Kidney (tissue), 22 donors: ENCODE measurements at places on chromosomes 6 and 20. TPM values are rescaled to one million over a fixed set of nuclear protein-coding genes. Genes with fewer than 3 reads are reported as not detected.

RIMS4 gene
- total RNA-seq = 0.13 TPM

- DNase-seq = no peak
- H3K27me3 ChIP-seq = no peaks in the 10 kb centered on the region
- no peaks in the 10 kb centered on the region for H3K36me3 ChIP-seq
These were observed 113.6 kb upstream of the ZFP64 start for GRCh38 chr20:52305024-52305645.

DNA sequence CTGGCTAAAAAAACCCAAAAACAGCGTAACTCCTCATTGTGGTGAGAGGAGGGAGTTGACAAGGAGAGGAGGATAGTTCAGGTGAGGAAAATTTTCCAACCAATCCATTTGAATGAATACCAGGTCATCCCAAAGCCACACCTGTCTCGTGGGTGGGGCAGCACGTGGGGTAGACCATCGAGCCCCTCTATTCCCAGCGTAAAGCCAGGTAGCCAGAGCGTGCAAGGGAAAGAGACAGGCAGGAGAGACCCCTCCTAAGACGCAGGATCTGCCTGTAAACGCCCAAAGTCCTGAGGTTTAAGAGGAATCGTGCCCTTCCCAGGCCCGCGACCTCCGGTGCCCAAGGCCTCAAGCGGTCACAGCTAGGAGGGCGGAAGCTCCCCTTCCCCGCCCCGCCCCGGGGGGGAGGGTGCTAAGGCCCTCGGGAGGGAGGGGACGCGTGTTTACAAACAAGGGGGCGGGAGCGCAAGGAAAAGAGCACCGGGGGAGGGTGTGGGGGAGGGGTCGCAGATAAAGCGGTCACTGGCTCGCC lies 712 bp downstream of the RXRB start:
- no peak for DNase-seq
- H3K27ac ChIP-seq = peak overlapping the region; percentile 99
- no peaks in the 10 kb centered on the region for H3K27me3 ChIP-seq
- H3K36me3 ChIP-seq = peaks cover 31% of the 10 kb centered on the region

HCRTR2 gene
- not detected for total RNA-seq

MOXD1 gene
- total RNA-seq = 35.9 TPM

DNA sequence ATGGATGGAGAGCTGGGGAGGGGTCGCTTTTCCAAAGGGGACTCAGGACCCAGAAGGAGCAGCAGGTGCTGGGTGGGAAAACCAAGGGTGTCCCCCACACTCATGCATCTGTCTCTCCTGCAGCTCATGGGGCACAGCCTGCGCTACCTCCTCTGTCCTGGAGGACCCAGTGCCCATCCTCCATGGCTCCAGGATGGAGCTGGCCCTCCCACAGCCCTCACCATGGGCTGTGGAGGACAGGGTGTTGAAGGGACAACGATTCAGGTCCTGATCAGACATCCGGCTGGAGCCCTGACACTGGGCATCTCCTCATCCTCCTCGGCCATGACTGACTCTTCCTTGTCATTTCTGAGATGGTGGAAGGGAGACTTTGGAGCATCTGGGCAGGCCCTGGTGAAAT lies 97.9 kb upstream of the SULF2 start:
- H3K27ac ChIP-seq = no peak overlapping the region
- no peaks in the 10 kb centered on the region for H3K4me1 ChIP-seq
- H3K36me3 ChIP-seq = no peaks in the 10 kb centered on the region
- no peak for DNase-seq
- no peak overlapping the region for H3K4me3 ChIP-seq

PCMTD2 gene
- total RNA-seq = 53.8 TPM

- H3K4me3 ChIP-seq = no peak overlapping the region
- H3K27me3 ChIP-seq = no peaks in the 10 kb centered on the region
- DNase-seq = no peak
- H3K36me3 ChIP-seq = no peaks in the 10 kb centered on the region
These were observed 171.4 kb downstream of the COL9A1 start for GRCh38 chr6:70131528-70131927.

- H3K36me3 ChIP-seq = no peaks in the 10 kb centered on the region
- no peak overlapping the region for H3K4me3 ChIP-seq
- H3K27ac ChIP-seq = no peak overlapping the region
These were observed 70.8 kb upstream of the SRSF6 start for GRCh38 chr20:43386878-43387277.

DNA sequence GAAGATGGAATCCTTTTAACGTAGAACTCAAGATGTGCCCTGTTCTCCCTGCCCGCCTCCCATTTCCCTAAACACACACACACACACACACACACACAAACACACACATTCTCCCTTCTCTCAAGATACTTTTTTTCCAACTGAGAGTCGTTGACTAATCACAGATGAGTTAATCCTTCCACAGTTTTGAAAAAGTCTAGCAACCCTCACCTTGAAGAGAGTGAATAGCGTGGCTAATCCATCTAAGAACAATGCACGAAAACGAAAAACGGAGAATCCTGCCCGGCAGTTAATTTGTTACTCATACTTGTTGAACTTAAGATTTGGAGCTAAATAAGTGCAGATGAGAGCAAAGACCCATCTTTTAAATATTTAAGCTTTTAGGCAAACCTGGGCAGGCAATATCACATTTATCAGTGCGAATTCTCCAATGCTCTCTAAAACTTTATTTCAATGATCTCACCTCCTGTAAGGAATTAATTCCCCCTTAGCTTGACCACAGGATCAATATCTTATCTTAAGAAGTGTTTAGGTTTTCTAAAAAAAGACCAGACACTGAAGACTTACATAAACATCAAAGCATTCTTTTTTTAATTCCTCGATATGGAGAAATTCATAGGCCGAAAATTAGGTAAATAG lies 1.1 kb downstream of the AGPAT4 start:
- no peak for DNase-seq
- no peaks in the 10 kb centered on the region for H3K4me1 ChIP-seq
- H3K4me3 ChIP-seq = peak overlapping the region; percentile 63

- no peaks in the 10 kb centered on the region for H3K27me3 ChIP-seq
- no peak overlapping the region for H3K4me3 ChIP-seq
- DNase-seq = no peak
- H3K36me3 ChIP-seq = peaks cover 9% of the 10 kb centered on the region
These were observed 189.0 kb downstream of the SLC16A10 start for GRCh38 chr6:111276335-111276734.

- no peak overlapping the region for H3K4me3 ChIP-seq
- H3K27ac ChIP-seq = no peak overlapping the region
- H3K36me3 ChIP-seq = no peaks in the 10 kb centered on the region
- peaks cover 27% of the 10 kb centered on the region for H3K27me3 ChIP-seq
- no peak for DNase-seq
- no peaks in the 10 kb centered on the region for H3K4me1 ChIP-seq
These were observed 31.6 kb upstream of the HLA-G start for GRCh38 chr6:29796026-29796425.

- no peaks in the 10 kb centered on the region for H3K27me3 ChIP-seq
- no peak overlapping the region for H3K4me3 ChIP-seq
- no peak overlapping the region for H3K27ac ChIP-seq
- no peaks in the 10 kb centered on the region for H3K4me1 ChIP-seq
- DNase-seq = no peak
- no peaks in the 10 kb centered on the region for H3K36me3 ChIP-seq
These were observed 11.6 kb upstream of the HSP90AB1 start for GRCh38 chr6:44235269-44235668.

DNA sequence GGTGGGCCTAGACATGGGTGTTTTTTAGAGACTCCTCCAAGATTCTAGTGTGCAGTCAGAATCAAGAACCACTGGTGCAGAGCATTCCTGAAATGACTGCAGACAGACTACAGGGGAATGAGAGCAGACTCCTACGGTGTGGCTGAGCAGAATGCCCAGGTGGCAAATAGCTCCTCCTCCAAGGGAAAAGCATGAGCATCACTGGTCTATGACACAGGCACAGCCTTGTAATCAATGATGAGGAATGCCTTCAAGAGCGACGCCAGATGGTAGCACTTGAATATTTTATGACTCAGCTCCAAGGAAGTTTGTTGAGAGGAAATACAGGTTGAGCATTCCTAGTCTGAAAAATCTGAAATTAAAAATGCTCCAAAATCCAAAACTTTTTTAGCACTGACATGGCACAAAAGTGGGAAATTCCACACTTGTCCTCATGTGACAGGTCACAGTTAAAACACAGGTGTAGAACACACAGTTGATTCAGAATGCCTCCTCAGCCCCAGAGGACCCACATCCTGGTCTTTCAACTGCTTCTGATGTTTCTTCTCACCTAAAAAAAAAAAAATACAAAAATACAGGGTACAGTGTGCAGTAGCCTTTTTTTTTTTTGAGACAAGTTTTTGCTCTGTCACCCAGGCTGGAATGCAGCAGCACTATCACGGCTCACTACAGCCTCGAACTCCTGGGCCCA lies 10.6 kb upstream of the FAM8A1 start:
- no peaks in the 10 kb centered on the region for H3K36me3 ChIP-seq
- no peaks in the 10 kb centered on the region for H3K4me1 ChIP-seq
- H3K4me3 ChIP-seq = no peak overlapping the region
- no peaks in the 10 kb centered on the region for H3K27me3 ChIP-seq
- no peak overlapping the region for H3K27ac ChIP-seq

SNX3 gene
- total RNA-seq = 143 TPM

- H3K36me3 ChIP-seq = no peaks in the 10 kb centered on the region
- H3K4me1 ChIP-seq = no peaks in the 10 kb centered on the region
- H3K27ac ChIP-seq = no peak overlapping the region
These were observed 259.6 kb upstream of the PLN start for GRCh38 chr6:118288355-118289124.

- H3K36me3 ChIP-seq = no peaks in the 10 kb centered on the region
- no peak overlapping the region for H3K4me3 ChIP-seq
- H3K27ac ChIP-seq = no peak overlapping the region
These were observed 89.7 kb downstream of the SMPDL3A start for GRCh38 chr6:122878796-122879195.
